ENCODE measurements at places on chromosomes 5 and 9.

DNA sequence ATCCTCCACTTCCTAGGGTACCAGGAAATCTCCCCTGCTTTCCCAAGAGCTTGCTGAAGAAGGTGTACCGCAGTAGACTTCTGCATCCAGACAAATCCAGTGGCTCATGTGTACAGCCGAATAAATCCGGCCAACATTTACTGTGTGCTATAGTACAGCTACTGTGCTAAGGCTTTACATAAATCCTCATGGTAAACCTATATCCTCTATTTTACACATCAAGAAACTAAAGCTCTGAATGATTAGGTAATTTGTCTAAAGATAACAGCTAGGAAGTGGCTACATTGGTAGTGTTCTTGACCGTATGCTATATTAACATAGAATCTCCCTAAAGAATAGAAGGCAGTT lies 511 bp upstream of the WDR41 start:
- no peak for DNase-seq

GRCh38 chr9:37301042-37301853 lies 121.2 kb upstream of the GRHPR start:
- no peak for DNase-seq

DNA sequence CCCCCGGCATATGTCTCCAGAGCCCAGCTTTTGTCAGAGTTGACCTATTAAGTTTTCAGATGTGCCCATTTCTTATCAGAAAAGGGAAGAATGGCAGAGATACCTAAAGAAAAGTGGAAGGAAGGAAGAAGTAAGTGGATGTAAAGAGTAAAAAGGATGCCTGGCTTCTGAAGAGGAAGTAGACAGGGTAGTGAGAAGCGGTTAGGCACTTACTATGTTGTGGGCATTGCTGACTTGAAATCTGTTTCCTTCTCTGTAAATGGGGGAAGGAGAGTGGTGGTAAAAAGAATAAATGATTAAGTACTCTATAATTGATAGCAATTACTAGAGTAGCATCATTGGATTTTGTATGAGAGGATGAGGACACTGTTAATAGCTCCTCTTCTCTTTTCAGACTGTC lies 9.9 kb downstream of the ANP32B start:
- no peak for DNase-seq

DNA sequence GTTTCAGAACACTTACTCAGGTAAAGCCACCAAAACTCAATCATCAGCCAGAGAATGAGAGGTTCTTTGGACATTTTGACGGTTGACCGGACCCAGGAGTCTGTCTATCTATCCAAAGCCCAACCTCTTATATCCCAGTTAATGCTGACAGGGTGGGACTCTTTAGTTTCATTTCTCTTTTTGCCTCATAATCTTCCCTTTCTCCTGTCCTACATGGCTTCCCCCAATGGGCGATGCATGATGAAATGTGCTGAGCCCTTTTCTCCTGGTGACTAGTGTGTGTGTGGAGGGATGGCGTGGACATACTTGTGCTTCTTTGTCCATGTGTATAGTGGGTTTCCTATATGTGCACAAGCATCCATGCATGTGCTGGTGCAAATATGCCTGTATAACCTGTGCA lies at the start of gene TIMD4:
TSS of gene TIMD4 (minus strand) at position 102 of the 400 bp plus-strand sequence. CDS start at position 74, 28 bp downstream.
- no peak for DNase-seq

GRCh38 chr5:93120051-93120450 lies 461.0 kb downstream of the NR2F1-AS1 start:
- no peak for DNase-seq

GRCh38 chr9:35746583-35746982 lies 2.4 kb downstream of the GBA2 start:
- no peak for DNase-seq

DNA sequence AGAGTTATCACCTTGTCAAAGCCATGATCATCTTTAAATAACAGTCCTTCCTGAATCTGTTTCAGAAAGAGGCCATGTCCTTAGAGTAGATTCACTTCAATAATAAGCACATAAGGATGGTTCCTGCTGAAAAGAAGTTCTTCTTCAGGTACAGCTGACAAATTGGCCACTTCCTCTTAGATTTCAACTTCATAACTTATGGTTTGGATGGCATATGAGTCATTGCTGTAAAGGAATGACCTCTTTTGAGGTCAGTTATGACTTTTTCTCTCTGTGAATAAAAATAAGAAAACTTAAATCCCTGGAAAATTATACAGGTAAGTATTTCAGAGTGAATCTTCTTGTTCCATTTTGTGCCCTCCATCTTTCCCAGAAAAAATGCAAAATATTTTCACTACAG lies 555.3 kb upstream of the ZNF462 start:
- no peak for DNase-seq

DNA sequence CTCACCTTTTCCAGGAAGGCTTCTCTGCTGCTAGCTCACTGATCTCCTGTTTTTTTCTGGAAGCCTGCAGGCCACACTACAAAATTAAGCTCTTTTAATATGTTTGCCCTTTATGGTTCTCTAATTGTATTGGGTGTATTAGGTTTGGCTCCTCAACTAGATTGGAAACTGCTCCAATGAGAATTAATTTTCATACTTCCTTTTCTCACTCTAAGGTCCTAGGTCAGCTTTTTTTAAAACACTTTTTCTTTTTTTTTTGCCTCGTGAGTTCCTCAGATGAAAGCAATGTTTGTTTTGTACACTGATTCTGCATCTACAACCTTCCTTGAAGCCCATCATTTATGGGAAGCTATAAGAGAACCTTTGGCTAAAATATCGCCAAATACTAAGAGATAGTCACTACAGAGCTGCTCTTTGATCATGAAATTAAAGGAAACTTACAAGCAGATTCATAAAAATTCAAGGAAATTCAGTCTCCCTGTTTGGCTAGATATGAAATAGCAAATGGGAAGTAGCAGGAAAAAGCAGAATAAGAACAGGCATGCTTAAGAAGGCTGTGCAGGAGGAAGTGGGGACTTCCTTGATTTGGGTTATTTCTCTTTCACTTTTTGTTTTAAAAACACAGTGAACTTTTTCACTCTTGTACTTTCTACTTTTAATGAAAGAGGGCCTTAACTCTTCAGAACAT lies 55.2 kb upstream of the FYB1 start:
- DNase-seq: peak; percentile 40

DNA sequence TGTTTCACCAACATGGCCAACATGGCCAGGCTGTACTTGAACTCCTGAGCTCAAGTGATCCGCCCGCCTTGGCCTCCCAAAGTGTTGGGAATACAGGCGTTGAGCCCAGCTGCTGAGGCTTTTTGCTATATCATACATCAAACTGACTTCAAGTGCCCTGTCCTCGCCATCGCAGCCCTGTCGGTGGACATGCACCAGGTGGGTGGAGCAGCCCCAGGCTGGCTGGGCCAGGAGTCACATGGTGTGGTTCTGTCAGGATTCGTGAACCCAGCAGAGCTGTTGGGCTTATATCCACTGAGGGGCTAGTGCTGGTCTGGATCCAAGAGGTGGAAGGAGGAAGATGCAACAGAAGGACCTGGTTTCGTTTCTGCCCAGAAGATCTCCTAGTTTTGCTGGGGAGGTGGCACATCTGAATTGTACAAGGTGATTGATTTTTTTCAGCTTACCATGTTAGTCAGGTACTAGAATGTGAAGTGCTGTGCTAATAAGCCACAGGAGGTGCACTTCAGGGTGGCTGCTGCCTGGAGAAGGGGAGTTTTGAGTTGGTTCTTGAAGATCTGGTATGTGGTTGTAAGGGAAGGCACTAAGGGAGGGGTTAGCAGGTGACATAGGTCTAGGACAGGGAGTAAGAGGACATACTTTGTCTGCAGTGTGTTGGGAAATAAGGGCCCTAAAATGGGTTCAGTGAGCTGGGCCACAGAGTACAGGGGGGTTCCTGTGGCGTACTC lies 16.1 kb downstream of the PCBD2 start:
- DNase-seq: no peak

- no peak for DNase-seq
These were observed 869.0 kb downstream of the TLE4 start for GRCh38 chr9:80440724-80441123.

DNA sequence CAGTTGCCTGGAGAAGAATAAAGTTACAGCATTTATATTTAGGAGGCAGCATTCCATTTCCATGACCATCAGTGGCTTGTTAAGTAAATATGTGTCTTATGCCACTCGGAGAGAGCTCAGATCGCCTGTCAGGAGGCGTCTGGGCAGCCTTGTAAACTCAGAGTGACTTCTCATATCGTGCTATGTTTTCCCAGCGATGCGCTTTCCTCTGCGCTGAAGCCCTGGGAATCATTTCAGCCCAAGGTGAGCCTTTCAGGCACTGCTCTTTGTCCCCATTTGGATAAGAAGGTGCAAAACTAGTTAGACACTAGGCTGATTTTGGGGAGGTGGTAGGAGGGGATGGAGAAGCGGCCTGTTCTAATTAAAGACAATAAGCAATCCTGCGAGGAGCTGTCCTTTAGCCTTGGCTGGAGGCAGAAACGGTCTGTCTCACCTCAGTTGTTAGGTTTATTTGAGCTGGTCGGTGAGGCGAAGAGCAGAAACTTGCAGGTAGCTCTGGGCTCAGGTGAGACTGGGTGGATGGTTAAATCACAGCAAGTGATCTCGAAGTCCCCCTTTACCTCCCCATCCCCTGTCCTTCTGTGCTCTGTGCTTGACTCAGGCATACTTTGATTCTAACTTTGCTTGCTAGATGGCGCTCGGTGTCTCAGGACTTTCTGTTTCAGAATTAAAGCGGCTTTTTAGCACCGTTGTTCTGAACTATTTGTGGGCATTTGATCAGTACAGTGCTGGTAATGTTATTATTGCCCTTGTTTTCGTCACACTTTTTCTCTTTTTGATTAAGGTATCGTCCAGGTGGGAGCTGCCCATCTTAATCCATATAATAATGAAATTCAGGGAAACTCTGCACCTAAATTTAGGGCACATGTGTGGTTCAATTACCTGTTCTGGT lies 24.6 kb downstream of the NR2F1 start:
- peak; percentile 59 for DNase-seq

DNA sequence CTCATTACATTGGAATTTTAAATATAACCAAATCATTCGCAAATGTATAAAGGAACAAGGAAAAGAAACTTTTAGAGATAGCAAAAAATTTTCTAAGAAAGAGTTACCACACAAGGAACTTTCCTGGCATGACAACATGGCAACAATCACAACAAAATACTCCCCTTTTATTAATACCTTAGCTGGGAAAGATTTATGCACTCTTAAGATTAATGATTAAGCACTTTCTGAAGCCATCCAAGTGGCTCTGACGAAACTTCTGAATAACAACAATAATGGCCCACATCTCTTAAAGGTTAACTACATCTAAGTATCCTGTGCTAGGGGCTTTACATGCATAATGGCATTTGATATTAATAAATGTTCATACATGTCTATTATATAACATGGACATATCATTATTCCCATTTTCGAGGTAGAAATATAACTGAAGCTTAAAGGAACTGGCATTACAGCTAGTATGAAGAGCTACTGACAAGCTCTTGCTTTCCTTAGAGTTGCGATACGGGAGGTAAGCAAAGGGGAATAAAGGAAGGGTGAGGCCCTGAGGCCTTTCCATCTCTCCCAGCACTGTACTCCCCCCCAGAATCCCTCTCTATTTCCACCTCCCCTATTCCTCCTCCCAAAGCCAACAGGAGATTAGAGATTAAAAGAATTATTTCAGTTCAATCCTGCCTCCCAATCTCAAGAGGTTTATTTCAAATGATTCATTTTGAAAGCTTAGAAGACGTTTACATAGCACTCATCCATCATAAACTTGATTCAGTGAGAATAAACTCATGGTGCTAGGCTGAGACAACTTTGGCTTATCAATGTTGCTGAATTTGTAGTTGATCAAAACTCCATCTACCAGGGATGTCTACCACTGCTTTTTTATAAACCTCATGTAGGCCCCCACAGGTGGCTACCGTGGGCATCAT lies 9.6 kb downstream of the MTMR12 start:
- DNase-seq: no peak

- no peak for DNase-seq
These were observed 56.6 kb downstream of the GNAQ start for GRCh38 chr9:77975036-77975435.

DNA sequence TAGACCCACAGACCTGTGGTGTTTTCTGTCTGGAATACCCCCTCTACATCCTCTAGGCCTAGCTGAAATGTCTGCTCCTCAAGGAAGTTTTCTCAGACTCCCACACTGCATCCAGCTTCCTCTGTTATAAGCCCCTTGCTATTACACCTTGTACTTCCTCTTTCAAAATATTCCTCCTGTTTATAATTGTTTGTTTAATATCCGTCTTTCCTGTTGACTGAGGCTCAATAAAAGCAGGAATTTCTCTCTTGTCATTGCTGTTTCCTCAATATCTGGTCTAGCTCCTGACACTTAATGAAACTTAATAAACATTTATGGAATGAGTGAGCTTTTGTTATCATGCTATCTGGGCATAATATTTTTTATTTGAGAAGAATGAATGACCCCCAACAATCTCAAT lies 34.1 kb upstream of the IQGAP2 start:
- no peak for DNase-seq

- no peak for DNase-seq
These were observed 144.2 kb upstream of the RAI14 start for GRCh38 chr5:34511915-34512314.

GRCh38 chr9:84153885-84154284 lies 173.3 kb downstream of the RMI1 start:
- DNase-seq: no peak

DNA sequence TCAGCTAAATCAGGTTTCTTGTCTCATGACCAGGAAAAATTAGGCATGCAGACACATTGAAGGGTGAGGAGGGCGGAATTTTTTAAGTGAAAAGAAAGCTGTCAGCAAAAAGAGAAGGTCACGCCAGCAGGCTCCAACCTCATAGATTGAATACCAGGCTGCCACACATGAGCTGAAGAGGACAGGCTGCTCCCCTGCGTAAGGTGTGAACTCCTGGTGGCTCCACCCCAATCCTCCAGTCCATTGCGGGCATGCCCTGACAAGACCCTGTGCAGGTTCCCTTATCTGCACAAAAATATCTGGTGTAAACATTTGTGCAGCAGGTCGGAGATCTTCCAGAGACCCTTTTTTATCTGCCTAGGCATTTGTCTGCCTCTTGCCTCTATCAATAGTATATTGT lies 22.9 kb upstream of the TEX10 start:
- no peak for DNase-seq

GRCh38 chr5:10110228-10110627 lies 139.5 kb downstream of the ATPSCKMT start:
- peak; percentile 65 for DNase-seq

- no peak for DNase-seq
These were observed 125.7 kb downstream of the NIPBL start for GRCh38 chr5:37002176-37002751.

GRCh38 chr5:15321776-15322175 lies 178.2 kb upstream of the FBXL7 start:
- no peak for DNase-seq

- DNase-seq: no peak
These were observed 72.6 kb downstream of the MVB12B start for GRCh38 chr9:126399251-126399650.

DNA sequence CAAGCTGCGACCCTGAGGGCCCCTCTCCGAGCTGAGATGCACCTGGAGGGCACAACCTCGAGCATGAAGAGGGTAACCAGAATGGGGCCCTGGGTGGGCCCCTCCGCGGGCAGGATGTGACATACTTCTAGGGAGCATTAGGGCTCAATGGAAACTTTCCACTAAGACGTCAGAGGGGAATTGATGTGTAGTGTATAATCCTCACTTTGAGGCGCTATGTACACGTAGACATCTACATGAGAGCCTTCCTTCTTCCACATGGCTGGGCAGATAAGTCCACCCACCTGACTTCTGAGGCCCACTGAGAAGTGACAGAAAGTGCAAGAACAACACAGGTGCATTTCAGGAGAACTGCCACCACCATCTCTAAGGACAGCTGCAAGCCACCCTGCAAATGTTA lies 61.0 kb downstream of the DAP start:
- no peak for DNase-seq
